GM10248 (cell line): ENCODE measurements at places on chromosomes 1 and 21.

DNA sequence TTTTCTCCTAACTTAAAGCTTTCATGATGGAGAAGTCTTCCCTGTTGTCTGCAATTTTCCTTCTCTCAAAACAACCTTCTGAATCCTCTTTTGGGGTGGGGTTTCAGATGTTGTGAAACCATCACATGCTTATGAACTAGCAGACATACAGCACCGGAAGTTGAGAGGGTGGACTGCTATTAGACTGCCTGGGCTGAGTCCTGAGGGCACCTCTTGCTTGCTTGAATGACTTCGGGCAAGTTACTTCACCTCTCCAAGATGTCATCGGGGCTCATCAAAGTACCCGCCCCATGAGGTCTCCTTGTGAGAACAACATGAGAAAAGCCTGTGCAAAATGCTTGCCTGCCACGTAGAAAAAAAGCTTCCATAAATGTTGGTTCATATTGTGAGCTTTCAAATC lies 89.6 kb downstream of the CCDC185 start:
- DNase-seq = no peak

DNA sequence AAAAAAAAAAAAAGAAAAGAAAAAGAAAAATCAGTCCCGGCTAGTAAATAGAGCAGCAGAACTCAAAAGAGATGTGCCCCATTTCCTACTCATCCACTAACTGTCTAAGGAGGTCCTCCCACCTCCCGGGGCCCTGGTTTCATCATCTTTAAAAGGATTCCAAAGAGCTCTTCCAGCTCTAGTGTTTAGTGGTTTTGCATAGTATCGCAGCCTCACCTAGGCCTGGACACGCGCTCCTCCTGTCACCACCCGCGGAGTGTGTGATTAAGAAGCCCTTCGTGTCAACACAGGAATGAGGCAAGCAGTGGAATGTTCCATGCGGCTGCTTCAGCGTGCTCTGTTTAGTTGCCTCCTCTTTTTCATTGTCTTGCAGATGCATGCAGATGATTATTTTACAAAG lies 49.0 kb downstream of the LBR start:
- no peak for DNase-seq

GRCh38 chr1:199720496-199720895 lies 307.0 kb upstream of the NR5A2 start:
- no peak for DNase-seq

DNA sequence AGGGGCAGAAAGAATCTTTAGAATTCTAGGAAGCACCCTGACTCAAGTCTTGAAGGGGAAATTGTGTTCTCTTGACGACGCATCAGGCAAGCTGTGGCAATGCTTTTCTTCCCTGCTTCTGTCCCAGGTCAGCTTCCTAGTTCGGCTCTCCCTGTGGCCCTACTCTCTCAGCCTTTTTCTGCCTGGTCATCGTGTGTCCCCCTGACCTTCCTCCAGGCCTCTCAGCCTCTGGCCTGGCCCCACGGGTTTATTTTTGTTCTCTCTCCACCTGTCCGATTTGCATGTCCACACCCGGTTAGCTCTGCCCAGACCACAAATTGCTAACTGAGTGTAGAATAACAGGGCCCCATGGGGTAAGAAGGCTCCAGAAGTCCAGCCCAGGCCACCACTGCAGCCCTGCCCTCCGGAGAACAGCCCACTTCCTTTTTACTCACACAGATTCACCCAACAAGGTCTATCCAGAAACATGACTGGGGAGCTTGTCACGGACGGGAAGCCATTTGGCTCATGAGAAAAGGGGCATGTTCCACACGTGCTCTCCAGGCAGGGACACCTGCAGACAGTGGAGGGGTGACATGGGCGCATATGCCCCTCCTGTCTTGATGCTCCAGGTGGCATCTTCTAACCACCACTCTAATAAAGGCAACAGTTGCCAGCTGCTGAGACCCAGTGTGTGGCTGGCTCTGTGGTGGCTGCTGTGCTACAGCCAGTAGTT lies 9.8 kb downstream of the KCNN3 start:
- DNase-seq = peak; percentile 81

DNA sequence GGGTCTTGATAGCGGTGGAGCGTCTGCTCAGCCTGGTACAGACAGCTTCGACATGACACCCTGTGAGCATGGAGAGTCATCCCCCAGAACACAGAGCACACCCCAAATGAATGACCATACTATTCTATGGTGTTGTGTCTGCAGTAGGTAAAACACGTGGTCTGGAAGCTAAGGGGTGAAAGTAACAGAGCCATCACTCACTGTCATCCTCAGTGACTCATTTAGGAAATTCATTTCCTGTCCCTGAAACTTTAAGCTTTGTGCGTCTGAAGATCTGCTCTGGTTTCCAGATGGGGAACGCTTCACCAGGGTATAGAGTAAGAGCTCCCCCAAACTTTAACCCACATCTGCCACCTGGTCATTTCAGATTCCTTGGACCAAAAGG lies 94.8 kb upstream of the DISP3 start:
- no peak for DNase-seq

GRCh38 chr21:41768437-41769042 lies 1.7 kb upstream of the RIPK4 start:
- no peak for DNase-seq

DNA sequence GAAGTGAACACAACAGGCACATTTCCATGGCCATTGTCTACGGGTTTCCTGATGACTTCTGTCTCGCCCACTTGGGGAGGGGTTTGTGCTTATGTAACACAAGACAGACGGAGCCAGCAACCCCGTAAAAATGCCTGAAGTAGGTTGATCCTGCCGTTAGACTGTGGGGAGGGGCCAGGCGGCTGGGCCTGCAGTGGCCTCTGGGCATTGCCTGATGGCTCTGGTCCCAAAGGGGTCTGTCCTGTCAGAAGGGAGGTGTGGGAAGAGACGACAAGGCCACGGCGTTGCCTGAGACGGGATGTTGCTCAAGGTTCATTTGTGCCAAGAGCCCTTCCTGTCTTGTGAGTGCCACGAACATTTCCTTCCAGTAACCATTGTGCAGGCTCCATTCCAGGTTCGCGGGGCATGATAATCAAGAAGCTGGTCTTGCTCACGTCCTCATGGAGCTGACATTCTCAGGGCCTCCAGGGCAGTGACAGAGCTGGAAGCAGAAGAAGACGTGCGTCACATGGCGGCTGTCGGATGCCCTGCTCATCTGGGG lies 44.7 kb downstream of the ABCG1 start:
- DNase-seq = no peak
